ENCODE measurements at places on chromosomes 6 and 20. TPM values are rescaled to one million over a fixed set of nuclear protein-coding genes. Genes with fewer than 3 reads are reported as not detected.

Gene CST2
- total RNA-seq, result not detected

Gene WFDC12
- not detected for total RNA-seq

Gene CFAP61
- not detected for total RNA-seq

Gene STMND1
- not detected for total RNA-seq

Gene TFB1M
- total RNA-seq, result 22.9 TPM

Gene PREX1
- 113 TPM for total RNA-seq

Gene ZNF165
- total RNA-seq, result 0.27 TPM

Gene DCDC2
- not detected for total RNA-seq

Gene POPDC3
- 0.14 TPM for total RNA-seq

Gene GSTA2
- total RNA-seq, result not detected

Gene GPX5
- total RNA-seq, result not detected

Gene RPRD1B
- total RNA-seq, result 26.2 TPM

Gene SIRPB2
- 0.79 TPM for total RNA-seq

Gene AVP
- total RNA-seq, result not detected

Gene GHRH
- not detected for total RNA-seq

Gene ADGRF5
- total RNA-seq, result 2.0 TPM

Gene TFAP2C
- not detected for total RNA-seq

Data from thoracic aorta endothelial cell (primary cell).